ENCODE measurements at places on chromosomes 12 and 14.

DNA sequence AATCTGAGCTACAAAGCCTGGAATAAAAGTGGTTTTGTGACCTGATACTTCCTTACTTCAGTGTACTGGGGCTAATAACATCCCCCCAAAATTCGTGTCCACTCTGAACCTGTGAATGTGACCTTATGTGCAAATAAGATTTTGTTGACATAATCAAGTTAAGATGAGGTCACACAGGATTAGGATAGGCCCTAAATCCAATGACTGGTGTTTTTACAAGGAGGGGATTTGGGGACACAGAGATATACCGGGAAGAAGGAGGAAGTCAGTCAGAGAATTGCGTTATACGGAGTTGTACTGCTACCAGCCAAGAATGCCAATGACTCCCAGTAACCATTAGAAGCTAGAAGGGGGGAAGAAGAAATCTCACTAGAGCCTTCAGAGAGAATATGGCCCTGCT, 299.9 kb downstream of the ACSS3 start:
- DNase-seq: no peak

DNA sequence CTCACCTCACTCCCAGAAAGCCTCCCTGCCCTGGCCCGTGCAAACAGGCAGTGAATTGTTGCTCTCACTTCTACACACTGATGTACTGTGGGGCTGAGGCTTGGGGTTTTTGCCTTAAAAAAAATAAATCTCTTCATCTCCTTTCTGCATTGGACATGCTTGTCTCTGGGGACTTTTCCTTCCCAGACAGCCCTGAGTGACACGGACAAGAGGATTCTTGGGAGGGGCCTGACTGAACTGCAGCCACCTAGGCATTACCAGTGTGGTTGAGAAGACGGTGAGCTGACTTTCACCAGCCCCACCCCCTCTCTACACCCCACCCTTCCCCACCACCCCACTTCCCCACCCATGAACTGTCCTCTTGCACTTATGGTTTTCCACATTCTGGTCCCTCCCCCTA, 51.6 kb upstream of the PARP11 start:
- DNase-seq: peak; percentile 7

DNA sequence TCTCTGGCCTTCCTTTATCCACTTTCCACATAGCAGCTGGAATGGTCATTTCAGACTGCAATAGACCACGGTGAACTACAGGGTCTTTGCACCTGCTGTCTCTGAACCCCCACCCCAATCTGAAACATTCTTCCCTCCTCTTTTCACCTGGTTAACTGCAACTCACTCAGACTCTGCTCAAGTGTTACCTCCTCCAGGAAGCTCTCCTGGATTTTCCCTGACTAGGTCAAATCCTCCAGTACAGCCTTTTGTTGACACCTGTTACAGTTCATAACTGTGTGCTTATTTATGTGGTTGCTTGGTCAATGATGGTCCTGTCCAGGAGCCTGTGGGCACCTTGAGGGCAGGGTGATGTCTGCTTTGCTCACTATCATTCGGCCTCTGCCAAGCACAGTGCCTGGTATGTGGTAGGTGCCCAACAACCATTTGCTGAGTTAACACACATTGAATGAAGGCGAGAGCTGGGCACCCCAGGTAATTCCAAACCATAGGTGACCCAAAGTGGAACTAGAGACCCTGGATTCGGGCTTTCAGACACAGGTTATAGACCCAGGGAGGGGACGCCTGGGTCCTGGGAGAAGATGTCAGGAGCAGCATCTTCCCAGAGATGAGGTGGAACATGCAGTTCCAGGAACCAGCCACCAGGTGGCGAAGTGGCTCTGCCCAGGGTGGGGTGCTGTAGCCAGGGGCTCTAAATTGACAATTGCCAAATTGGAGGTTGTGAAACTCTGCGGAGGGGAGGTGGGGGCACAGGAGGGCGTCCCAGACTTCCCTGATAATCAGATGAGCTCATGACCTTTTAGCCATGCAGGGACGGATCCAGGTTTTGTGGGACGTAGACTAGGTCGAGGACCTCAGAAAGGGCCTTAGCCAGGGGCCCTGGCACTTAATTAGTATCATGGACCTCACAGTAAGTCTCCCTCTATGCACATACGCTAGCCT, 28.1 kb downstream of the TRPV4 start:
- DNase-seq: peak; percentile 79

GRCh38 chr12:48758186-48758585, 30.7 kb downstream of the ADCY6 start:
- DNase-seq: no peak
